Natural killer cell (primary cell): ENCODE measurements at places on chromosomes 5 and 9.

- no peak overlapping the region for H3K27ac ChIP-seq
- no peaks in the 10 kb centered on the region for H3K36me3 ChIP-seq
- H3K27me3 ChIP-seq = no peaks in the 10 kb centered on the region
- H3K4me1 ChIP-seq = no peaks in the 10 kb centered on the region
- DNase-seq = no peak
- no peak overlapping the region for H3K4me3 ChIP-seq
Observed at GRCh38 chr9:17121264-17121663, 13.6 kb upstream of the CNTLN start.

DNA sequence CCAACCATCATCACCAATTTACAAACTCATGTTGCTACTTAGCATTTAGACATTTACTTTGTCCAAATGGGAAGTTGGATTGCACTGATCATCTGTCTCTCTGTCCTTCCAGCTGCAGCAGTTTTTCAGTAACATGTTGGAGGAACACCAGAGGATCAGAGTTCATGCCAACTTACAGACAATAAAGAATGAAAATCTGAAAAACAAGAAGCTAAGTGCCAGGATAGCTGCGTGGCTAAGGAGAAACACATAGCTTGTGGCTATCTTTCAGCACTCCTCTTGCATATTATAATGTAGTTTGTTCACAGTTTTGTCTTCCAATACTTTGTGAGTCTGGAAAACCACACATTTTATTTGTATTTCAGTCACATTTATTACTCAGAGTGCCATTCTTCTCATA, 6.4 kb upstream of the ARL14EPL start:
- no peak overlapping the region for H3K27ac ChIP-seq
- no peaks in the 10 kb centered on the region for H3K4me1 ChIP-seq

DNA sequence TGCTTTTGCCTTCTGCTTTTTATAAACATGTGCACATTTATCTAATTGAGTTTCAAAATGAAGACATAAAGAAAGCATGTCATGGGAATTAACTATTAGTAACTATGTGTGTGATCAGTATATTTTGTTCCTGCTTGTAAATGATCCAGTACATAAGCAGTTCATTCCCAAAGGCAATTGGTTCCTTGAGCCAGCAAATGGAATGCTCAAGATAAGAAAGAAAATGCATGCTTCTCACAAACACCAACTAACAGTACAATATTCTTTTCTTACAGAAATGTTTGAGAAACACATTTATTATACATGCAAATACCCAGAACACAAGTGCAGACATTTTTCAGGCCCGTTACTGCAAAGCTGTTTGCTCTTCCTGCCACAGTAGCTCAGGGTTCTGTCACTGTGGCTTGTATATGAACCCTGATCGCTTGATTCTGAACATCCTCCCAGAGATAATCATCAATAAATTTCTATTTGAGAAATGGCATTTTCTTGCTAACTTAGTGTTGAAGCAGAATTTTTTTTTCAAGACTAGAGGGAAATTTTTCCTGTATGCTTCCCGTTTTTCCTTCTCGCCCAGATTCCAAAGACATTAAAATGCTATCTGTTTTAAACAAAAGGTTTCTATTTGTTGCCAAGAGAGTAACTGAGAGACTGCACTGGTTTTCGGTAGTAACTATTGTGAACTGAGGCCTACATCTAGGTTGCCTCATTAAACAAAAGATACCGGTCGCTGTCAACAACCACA, 1.9 kb downstream of the GNAQ start:
- peak overlapping the region; percentile 55 for H3K27ac ChIP-seq
- H3K27me3 ChIP-seq = peaks cover 2% of the 10 kb centered on the region
- peak overlapping the region; percentile 52 for H3K4me3 ChIP-seq
- H3K4me1 ChIP-seq = peaks cover 17% of the 10 kb centered on the region

DNA sequence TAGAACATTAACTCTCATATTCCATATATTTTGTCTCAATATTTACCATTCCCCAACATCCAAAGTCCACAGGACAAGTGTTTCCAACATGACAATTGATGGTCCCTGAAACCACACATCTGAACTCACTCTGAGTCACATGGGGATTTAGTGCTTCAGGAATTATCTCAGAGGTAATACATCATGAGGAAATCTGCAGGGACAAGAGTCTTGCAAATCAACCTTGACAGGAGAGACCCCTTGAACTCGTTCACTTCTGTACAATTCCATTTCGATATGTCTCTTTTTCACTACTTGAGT, 119.7 kb upstream of the ABCA1 start:
- no peak overlapping the region for H3K4me3 ChIP-seq
- no peaks in the 10 kb centered on the region for H3K27me3 ChIP-seq
- no peak for DNase-seq
- no peaks in the 10 kb centered on the region for H3K4me1 ChIP-seq

DNA sequence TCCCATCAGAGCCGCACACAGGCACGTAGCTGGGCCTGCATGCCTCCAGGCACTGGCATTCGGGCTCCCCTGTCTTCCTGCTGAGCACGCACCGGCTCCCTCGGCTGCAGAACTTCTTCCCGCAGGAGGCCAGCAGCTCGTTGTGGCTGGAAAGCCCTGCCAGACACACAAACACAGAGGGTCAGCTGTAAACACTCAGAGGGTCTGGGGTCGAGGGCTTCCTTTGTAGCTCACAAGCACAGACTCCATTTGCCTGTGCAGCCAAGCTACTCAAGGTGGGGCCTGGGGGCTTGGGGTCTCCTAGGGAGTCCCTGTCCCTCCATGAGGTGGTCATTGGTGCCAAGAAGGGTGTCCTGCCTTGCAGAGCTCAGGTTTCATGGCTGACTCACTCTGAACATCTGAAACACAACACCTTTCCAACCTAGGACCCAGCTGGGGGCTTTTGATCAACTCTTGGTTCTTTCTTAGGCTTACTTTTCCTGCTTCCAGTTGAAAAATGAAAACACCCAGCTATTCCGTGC, 211.4 kb downstream of the FSTL4 start:
- peaks cover 13% of the 10 kb centered on the region for H3K4me1 ChIP-seq
- no peaks in the 10 kb centered on the region for H3K27me3 ChIP-seq
- H3K27ac ChIP-seq = no peak overlapping the region

GRCh38 chr9:126398403-126399058, 71.9 kb downstream of the MVB12B start:
- H3K36me3 ChIP-seq = no peaks in the 10 kb centered on the region
- peaks cover 26% of the 10 kb centered on the region for H3K4me1 ChIP-seq
- H3K4me3 ChIP-seq = no peak overlapping the region
- DNase-seq = peak; percentile 85
- no peaks in the 10 kb centered on the region for H3K27me3 ChIP-seq
- H3K27ac ChIP-seq = no peak overlapping the region

DNA sequence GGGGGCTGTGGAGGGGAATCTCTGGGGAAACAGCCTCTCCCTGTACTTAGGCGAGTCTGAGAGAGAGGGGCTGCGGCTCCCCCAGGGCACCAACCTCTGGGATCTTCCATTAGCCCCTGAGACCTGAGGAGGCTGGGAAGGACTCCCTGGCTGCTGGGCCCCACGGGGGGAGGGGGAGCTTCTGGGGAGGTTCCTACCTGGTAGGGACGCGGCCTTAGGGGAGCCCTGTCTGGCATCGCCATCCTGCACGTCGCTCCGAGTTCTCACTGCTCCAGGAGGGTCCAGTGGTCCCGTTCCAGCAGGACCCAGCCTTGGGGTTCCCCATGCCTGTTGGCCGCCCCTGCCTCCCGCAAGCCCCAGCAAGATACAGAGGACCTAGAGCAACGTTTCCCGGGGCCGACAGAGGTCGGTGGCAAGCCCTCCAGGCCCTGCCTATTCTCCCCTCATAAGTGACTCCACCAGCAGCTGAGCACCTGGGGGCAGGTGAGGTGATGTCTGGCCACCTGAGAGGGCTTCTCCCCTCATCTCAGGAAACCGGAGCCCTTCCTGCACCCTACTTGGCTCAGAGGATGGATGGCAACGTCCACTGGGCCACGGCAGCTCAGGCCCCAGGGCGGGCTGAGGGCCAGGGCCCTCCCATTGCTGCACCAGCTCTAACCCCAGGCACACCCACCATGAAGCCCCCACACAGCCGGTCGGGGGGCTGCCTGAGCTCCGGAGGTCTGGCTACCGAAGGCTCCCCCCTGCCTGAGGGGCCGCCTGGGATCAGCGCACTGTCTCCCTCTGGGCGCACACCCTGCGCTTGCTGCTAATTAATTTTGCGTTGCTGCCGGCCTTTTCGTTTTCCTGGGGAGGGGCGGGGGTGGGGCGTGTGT, 22.5 kb downstream of the TPPP start:
- peaks cover 3% of the 10 kb centered on the region for H3K27me3 ChIP-seq
- no peak overlapping the region for H3K27ac ChIP-seq
- no peak overlapping the region for H3K4me3 ChIP-seq
- DNase-seq = no peak
- peaks cover 24% of the 10 kb centered on the region for H3K4me1 ChIP-seq

DNA sequence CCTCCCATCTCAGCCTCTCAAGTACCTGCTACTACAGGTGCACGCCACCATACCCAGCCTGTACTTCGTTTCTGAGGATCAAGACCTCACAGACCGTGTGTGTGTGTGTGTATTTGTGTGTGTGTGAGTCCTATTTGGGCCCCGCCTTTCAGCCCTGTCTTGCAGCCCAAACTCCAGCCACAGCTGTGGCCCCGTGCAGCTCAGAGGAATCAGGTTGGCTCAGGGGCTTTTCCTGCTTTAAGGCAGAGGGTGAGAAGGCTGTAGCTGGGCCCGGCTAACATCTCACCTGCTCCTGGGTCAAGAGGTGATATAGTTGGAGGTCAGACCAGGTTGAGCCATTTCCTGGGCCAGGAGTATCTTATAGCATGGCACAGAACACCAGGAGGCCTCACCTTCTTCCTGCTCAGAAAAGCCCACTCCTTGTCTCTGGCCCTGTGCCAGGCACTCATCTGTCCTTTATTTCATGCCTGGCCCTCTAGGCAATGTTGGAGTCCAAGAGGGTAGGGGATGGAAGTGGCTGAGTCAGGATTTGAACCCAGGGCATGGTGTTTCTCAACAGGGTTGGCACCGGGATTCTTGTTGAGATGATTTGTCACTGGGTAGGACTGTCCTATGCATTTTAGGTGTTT, 1.6 kb upstream of the PHYKPL start:
- H3K4me1 ChIP-seq = peaks cover 79% of the 10 kb centered on the region
- no peak for DNase-seq
- peaks cover 14% of the 10 kb centered on the region for H3K36me3 ChIP-seq

GRCh38 chr5:146340260-146341081, 1.8 kb downstream of the POU4F3 start:
- no peak overlapping the region for H3K27ac ChIP-seq
- no peak for DNase-seq
- no peak overlapping the region for H3K4me3 ChIP-seq
- no peaks in the 10 kb centered on the region for H3K36me3 ChIP-seq

GRCh38 chr5:78801413-78801812, 152.8 kb upstream of the LHFPL2 start:
- H3K36me3 ChIP-seq = no peaks in the 10 kb centered on the region
- no peaks in the 10 kb centered on the region for H3K27me3 ChIP-seq
- DNase-seq = peak; percentile 4
- H3K4me3 ChIP-seq = no peak overlapping the region
- no peak overlapping the region for H3K27ac ChIP-seq

DNA sequence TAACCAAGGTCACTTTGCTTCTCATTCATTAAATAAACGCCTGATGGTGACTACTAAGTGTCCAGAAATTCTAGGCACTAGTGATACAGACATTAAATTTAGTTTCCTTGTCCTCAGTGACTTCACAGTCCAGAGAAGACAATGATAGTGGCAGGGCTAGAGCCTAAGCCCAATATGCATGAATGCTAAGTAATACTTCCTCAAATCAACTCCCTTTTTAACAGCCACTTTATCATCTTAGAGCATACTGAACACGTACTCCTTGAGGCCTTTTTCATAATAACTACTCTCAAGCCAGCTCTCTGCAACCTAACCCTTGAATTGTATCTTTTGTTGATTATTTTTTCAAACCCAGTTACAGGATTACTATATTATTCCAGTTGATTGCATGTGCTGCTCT, 74.1 kb downstream of the STX17 start:
- H3K4me3 ChIP-seq = no peak overlapping the region
- peaks cover 21% of the 10 kb centered on the region for H3K36me3 ChIP-seq
- DNase-seq = no peak

- no peaks in the 10 kb centered on the region for H3K36me3 ChIP-seq
- no peaks in the 10 kb centered on the region for H3K4me1 ChIP-seq
- H3K27ac ChIP-seq = no peak overlapping the region
Observed at GRCh38 chr9:91011891-91012290, 210.3 kb downstream of the SYK start.

DNA sequence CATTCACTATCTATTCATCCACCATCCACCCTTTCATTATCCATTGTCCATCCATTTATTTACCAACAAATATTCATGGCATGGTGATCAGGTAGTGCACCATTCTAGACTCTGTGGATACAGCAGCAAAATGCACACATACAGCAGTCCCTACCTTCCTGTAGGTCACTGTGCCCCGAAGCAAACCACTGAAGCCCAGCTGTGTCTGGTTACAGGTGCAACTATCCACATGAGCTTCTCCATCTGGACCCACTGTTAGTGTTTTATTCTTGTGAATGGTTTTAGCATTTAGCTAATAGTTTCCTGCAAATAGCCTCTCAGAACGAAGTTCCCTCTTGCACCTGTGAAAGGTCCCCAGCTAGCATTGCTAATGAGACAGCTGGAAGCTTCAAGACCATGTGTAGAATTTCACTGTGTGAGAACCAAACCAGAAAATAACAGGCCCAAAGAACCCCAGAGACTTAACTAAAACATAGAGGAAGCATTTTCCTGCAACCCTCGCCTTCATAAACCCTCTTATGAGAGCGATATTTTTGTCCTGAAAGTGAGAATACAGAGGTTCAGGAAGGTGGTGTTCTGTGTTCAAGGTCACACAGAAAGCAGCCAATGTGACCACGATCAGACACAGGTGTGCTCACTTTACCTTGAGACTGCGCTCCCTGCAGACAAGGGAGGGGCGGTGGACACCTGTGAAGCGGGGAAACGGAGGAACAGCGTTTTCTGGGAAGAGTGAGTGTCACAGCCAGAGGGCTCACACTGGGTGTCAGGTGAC, 18.5 kb downstream of the PAEP start:
- no peaks in the 10 kb centered on the region for H3K27me3 ChIP-seq
- no peaks in the 10 kb centered on the region for H3K36me3 ChIP-seq
- H3K4me3 ChIP-seq = no peak overlapping the region

DNA sequence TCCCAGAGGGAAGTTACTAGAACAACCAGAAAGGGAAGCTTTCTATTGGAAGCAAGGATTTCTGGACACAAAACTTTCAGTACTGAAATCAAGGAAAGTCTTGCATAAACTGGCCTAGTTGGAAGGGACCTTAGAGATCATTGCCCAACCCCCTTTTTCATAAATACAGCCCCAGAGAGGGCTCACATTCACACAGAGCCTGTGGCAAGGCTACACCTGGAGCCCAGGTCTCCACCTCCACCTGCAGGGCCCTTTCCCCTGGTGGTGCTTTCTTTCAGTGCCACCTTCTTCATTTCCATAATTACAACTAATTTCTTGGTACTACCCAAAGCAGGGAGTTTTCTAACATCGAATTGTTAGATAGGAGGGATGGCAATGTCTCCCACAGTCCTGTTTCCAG, 85.7 kb downstream of the ADRB2 start:
- no peaks in the 10 kb centered on the region for H3K36me3 ChIP-seq
- H3K4me1 ChIP-seq = peaks cover 19% of the 10 kb centered on the region
- no peak overlapping the region for H3K4me3 ChIP-seq
- H3K27ac ChIP-seq = no peak overlapping the region
